HFFc6 (cell line): ENCODE measurements at places on chromosomes 11 and 22. TPM values are rescaled to one million over a fixed set of nuclear protein-coding genes. Genes with fewer than 3 reads are reported as not detected.
A peak's percentile ranks its signal among the peaks of the same experiment; 100 is the strongest.

- no peaks in the 10 kb centered on the region for H3K36me3 ChIP-seq
- H3K27me3 ChIP-seq: no peaks in the 10 kb centered on the region
- no peak overlapping the region for H3K4me3 ChIP-seq
- no peaks in the 10 kb centered on the region for H3K4me1 ChIP-seq
- no peak overlapping the region for H3K27ac ChIP-seq
- DNase-seq: no peak
These were observed 554.2 kb downstream of the JRKL start for GRCh38 chr11:96943970-96944369.

DNA sequence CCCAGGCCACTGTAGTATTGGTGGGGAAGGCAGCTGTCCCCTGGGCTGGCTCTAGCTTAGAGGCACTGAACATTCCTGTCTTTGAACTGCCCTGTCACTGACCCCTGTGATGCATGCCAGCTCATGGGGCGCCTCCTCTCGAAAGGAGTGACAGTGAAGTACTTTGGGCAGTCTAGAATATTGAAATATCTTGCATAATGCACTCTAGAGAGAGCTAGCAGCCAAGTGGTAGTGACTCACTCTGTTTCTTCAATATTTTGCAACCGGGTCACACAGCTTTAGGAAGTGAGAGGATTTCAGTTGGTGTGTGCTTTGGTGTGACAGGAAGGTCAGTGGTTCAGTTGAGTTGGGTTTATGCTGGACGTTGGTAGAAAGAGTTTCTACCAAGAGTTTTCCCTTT is 35.5 kb upstream of the ST14 start:
- peak overlapping the region; percentile 67 for H3K27ac ChIP-seq
- peaks cover 54% of the 10 kb centered on the region for H3K36me3 ChIP-seq
- DNase-seq: peak; percentile 86
- peaks cover 6% of the 10 kb centered on the region for H3K27me3 ChIP-seq
- H3K4me3 ChIP-seq: peak overlapping the region; percentile 16; the same call in 1 of the 2 replicates

DNA sequence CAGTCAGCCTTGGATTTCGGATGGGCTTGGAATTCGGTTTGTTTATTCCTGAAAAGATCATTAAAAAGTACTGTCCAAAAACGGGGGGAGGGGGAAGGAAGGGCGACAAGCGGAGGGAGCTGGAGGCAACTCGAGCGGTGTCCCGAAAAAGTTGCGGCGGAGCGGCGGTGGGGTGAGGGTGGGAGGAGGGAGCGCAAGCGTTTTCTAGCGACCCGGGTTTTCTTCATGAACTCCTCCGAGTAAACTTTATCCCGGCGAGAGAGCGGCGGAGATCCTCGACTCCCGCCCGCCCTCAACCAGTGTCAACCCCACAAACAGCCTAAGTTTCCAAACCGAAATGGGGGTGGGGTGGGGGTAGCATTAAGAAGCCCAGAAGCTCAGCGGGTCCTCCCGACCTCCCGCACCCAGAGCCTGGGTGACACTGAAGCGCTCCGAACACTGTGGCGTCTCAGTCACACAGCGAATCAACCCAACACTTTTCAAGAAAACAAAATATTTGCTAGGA is 133.0 kb upstream of the C11orf58 start:
- H3K36me3 ChIP-seq: no peaks in the 10 kb centered on the region
- peak overlapping the region; percentile 71; the same call in 1 of the 2 replicates for H3K27ac ChIP-seq
- DNase-seq: no peak
- peaks cover 28% of the 10 kb centered on the region for H3K27me3 ChIP-seq
- no peak overlapping the region; the same call in 1 of the 2 replicates for H3K4me3 ChIP-seq
- H3K4me1 ChIP-seq: peaks cover 9% of the 10 kb centered on the region

OSBPL5 gene
- total RNA-seq: 33.2 to 39.2 TPM (median 36.5 TPM) in 3 replicates

RCN1 gene
- total RNA-seq: 212 to 245 TPM (median 240 TPM) in 3 replicates

CLDN5 gene
- total RNA-seq: not detected in 3 replicates
